ENCODE measurements at places on chromosomes 16 and 17.

DNA sequence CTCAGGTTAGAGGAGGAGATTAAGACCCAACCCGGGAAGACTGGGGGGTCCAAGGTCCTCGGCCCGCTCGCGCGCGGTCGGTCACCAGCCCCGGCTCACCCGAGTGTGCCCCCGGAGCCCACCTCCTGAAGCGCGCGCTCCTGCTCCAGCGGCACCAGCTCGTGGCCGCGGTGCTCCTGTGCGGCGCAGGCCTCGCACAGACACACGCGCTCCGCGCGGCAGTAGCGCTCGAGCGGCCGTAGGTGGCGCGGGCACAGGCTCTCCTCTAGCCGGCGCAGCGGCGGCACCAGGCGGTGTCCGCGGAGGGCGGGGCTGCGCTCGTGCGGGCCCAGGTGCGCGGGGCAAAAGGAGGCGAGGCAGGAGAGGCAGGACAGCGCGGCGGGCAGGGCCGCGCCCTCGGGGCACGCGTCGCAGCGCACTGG lies 618 bp downstream of the TRIM47 start:
- DNase-seq: peak; percentile 61

DNA sequence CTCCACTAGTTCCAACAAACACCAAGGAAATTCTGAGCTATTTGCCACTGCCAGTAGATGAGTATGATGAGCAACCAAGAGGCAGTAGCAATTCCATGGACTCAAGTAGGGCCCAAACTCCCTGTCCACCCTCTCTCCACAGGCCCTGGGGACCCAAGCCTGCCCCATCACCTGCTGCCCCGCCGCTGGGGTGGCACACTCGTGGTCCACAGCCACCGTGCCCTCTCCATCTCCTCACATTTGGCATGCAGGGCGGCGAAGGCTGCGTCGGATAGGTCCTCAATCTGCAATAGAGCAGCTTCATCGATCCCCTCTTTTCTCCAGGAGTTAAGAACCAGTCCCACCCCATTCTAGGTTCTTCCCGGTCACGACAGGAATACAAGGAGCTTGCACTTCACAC lies 33.9 kb downstream of the STH start:
- no peak for DNase-seq

- DNase-seq: no peak
Observed at GRCh38 chr16:46850619-46851555, 19.9 kb upstream of the C16orf87 start.

DNA sequence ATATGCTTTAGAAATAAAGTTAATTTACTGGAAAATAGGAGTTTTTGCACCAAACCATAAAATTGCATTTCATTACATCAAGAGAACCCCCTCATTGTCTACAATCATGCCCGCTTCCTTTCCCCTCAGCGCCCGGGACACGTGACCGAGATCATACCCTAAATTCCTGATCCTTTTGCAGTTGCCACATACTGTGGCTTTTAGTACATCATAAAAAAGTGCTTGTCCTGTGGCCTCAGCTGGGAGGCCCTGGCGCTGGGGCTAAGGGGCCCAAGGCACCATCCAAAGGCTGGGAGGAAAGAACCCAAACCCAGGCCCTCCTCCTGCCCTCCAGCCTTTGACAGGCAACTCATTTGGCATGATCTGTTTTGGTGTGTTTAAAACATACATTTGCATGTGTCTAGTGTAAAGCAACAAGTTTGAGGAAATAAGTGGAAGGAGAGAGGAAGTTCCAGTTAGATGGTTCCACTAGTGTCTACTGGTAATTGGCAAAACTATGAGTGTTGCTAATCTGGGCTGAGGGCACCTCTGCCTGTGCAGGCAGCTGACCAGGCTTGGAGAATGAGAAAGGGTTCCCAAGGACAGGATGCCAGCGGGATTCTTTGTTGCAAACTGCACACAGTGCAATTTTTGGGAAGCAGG lies 6.0 kb downstream of the CDK5R1 start:
- no peak for DNase-seq

DNA sequence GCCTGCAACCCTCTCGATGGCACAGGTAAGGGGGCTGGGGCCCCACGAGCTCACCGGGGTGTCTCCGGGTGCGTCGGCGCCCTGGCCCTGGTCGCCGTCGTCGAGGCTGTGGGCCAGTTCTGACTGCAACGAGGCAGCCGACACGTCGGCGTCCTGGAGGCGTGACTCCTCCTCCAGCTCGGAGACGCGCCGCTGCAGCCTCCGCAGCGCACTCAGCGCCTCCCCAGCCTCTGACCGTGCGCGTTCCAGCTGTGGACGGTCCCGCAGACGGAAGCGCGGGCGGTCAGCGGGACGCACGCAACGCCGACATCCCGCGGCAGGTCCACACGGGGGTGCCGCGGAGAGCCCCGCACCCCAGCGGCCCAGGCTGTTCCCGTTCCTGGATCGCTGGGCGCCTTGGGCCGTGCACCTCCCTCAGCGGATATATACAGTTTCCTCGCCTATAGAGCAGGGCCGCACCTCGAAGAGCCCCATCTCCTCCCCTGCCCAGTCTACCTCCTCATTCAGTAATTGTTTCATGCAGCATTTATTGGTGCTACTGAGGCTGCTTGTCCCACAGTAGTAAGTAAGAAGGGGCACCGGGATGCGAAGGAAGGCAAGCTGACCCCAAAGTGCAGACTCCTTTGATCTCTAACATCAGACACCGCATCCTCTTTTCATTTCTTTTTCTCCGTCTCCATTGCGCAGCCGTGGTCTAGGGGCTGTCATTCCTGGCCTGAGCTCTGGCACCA lies 5.8 kb downstream of the THOC6 start:
- no peak for DNase-seq

DNA sequence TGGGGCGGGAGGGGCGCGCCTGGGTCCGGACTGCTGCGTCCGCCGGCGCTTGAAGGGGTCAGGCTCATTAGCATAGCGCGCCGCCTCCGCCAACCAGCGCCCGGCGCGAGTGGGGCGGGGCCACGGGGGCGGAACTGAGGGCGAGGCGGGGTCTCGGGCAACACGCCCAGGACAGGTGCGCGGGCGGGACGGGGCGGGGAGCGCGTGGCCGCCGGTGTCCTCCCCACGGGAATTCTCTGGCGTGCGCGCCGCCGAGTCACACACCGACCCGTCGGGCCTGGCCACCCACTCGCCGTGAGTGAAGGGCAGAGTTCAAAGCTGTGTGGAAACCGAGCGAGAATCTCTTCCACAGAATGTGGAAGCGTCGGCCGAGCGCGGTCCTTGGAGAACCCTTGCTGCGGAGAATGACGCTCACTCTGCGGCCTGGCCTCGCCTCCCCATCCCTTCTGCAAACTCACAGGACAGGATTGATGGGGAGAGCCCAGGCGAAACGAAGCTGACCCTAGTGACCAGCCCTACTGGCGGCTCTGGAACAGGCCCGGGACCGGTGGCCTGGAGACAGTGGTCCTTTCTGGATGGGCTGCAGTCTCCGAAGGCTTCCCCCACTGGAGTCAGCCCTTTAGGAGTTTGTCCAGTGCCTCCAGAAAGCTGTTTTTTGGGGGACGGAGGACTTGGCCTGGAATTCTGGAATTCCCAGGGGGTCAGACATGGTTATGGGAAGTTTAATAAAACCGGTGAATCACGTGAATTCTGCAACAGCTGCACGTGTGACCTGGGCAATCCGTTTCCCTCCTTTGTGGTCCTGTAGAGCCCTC lies at the start of gene SNAI3:
SNAI3 (minus strand) TSS at position 69 of the 815 bp plus-strand sequence. CDS start 101 bp downstream, outside the sequence.
- DNase-seq: peak; percentile 85

DNA sequence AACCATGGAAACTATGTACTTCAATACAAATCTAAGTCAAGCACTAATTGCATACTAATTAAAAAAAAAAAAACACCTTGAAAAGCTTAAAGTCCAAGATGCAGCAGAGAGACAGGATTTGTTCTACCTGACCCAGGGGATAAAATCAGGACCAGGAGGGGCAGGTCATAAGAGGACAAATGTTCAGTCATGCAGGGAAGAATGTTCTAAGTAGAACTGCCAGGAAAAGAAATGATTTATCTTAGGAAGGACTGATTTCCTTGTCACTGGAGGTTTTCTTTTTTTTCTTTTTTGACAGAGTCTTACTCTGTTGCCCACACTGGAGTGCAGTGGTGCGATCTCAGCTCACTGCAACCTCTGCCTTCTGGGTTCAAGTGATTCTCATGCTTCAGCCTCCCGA lies 9.1 kb upstream of the GHDC start:
- no peak for DNase-seq

- DNase-seq: no peak
Observed at GRCh38 chr17:12592941-12593340, 72.7 kb upstream of the MYOCD start.

DNA sequence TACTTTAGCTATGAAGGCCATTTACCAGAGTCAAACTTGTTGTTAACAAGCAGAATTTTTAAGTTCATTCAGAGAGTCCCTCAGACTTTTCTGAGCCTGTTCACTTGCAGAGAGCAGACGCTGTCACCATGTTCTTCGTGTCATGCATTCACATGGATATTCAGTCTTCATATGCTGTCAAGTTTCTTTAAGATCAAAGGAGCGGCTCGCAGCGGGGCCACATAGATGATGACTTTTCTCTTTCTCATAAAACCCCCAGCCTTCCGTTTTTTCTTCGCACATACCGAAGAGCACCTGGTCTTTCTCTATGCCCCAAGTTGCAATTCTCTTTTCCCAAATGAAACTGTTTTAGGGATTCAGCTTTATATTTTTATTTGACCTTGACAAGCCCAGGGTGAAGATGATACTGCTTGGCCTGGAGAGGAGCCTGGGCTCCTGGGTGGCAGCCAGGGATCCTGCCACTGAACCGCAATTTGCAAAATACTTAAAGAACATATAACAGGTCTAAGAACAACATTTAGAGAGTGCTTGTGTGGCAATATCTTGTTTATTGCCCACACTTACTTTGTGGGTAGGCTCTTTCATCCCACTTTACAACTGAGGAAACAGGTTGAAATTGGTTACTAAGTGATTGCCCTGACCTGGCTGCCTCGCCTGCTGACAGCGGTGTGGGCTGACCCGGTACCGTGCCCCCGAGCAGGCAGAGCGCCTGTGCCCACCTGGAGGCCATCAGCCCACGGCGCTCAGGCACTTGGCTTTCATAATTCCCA lies 22.9 kb downstream of the SEC14L1 start:
- DNase-seq: no peak

DNA sequence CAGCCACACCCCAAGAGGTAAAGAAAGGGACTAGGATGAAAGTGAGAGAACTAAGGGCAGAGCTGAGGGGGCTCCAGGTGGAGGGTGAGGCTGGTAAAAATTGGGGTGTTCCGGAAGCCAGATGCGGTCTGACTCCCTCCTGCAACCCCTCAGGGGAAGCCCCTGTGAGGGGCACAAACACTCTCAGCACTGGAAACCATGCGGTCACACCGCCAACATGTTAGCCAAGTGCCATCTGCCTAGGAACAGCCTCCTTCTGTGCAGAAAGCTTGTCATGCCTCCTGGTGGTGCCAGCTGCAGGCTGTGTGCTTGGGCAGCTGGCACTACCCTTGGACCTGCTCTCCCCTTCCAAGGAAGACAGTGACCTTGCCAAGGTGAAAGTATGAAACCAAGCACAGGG lies 83.5 kb upstream of the RPL38 start:
- no peak for DNase-seq

DNA sequence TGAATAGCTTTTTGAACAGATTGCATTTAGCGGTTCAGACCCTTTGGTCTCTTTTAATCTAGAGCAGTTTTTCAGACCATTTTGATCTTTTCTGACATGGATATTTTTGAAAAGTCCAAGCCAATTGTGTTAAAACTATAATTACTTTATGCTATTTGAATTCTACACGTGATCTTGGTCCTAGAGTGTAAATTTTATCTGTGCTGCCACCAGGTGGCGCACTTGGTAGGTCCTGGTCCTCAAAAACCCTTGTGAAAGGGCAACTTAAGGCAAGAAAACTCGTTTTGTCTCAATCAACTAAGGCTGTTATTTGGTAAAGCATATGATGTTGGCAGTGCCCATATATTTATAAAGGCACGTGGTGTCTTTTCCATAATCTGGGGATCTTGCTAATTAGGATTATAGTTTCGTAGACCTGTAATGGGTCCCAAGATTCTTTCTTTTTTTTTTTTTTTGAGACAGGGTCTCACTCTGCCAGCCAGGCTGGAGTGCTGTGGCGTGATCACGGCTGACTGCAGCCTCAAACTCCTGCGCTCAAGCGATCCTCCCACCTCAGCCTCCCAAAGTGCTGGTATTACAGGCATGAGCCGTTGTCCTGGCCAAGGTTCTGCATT lies 43.9 kb upstream of the TEX2 start:
- DNase-seq: peak; percentile 68

- peak; percentile 69 for DNase-seq
Observed at GRCh38 chr17:43673516-43674323, 12.0 kb upstream of the MEOX1 start.

DNA sequence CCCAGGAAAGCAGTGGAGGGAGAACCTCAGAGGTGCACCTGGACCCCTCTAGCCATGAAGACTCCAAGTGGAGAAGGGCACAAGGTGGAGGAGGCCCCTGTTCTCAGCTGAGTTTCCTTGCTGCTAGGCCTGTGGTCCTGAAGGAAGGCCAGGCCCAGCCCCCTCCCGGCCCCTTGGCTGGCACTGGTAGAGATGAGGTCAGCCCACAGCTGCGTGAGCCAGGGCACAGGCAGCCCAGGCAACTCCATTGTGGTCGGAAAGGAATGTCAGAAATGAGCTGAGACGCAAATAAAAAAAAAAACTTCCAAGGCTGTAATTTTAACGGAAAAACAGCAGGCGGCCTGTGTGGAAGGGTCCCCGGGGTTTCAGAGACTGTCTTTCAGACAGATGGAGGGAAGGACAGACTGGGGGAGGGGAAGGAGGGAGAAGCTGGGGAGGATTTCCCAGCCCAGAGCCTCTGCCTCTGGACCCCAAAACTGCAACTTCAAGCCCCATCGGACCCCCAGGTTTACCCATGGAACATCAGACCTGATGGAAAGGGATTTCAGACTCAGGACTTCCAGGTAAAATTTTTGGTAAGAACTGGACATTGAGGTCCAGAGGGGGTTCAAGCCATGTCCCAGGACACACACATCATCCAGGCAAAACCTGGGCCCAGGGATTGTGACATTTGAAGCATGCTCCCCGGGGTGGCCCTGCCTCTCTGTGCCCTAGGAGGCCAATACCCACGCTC lies 25.6 kb upstream of the MRPS23 start:
- peak; percentile 56 for DNase-seq

DNA sequence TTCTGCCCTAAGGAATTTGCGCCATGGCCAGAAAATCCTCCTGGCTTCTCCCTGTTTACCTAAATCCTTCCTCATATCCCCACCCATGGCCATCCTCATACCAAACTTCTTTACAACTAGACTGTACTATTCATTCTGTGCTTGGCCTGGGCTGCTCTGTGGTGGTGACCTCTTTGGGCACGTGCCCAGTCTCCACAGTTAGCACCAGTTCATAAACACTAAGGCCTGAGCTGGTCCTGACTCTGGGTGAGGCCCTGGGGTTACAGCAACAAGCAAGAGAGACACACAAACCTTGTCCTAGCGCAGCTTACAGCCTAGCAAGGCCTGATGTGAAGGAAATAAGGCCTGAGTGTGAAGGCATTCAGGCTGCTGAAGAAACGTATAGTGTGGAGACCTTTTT lies 3.1 kb upstream of the ATXN7L3 start:
- no peak for DNase-seq

DNA sequence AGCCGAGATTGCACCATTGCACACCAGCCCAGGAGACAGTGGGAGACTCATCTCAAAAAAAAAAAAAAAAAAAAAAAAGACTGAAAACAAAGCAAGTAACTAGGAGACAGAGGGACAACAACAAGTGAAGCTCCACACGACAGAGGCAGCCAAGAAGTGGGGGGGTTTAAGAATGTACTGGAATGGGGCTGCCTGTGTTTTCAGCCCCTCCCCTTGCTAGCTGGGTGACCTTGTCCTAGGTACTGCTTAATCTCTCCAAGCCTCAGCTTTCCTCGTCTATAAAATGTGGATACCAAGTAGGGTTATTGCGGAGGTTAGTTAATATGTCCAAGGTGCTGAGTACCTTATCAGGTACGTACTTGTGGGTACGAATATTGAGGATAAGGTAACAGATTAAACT lies 163.8 kb upstream of the CACNG5 start:
- no peak for DNase-seq
